ENCODE measurements at places on chromosomes 6 and 20. TPM values are rescaled to one million over a fixed set of nuclear protein-coding genes. Genes with fewer than 3 reads are reported as not detected.

GRCh38 chr6:100269189-100269588 lies 195.5 kb downstream of the SIM1 start:
- DNase-seq, result no peak

DNA sequence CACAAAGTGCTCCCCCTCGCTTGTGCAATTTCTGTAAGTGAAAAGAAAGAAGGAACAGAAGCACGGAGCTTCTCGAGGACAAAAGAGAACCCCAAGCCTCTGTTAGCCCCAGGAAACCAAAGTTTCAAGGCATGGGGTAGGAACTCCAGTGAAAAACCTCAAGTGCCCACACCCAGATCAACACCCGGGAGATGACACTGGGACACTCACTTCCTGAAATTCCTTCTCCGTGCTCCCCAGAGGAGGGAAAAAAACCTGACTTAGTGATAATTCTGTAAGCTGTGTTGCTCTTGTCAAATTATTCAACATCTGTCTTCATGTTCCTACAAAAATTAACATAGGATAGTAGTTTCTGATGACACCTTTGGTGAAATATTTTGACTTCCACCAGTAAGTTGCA lies 4.6 kb downstream of the MDGA1 start:
- no peak for DNase-seq

- DNase-seq, result no peak
Observed at GRCh38 chr6:2857580-2858337, 16.1 kb upstream of the SERPINB1 start.

DNA sequence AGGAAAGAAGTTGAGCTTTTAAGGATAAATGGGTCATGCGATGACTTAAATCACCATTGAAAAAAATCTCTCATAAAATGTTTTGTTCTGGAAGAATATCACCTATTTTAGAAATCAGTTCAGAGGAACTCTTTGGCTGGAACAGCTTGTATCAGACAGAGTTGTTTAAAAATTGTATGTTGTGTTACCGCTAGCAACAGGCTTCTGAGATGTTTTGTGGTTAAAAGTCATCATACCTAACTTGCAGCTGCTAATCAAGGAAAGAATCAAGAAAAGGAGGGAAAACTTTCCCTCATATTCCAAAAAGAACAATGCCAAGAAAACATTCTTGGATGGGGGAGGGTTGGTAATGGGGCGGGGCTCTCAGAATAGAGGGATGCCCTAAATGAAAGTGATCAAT lies 220.7 kb upstream of the CITED2 start:
- DNase-seq, result no peak

- no peak for DNase-seq
Observed at GRCh38 chr6:11341867-11342266, 109.4 kb upstream of the NEDD9 start.

The ALDH8A1 gene
- polyA plus RNA-seq, result 0.66 TPM

DNA sequence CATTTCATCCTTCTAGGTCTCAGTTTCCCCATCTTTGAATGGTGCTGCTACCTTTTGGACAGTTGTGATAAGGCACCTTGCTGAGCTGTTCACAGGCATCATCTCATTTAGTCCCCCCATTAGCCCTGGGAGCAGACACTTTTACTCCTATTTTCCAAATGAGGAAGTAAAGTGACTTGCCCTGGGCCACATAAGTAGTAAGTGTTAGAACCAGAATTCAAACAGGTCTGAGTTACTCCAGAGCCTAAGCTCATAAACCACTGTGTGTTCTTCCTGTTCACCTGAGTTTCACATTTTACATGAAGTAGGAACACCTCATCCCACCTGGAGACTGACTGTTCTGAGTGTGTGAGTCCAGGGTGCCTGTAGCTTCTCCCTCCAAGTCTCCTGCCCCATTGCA lies 43.5 kb upstream of the EPB41L1 start:
- DNase-seq, result no peak

The WFDC10A gene
- not detected for polyA plus RNA-seq

The DUSP15 gene
- not detected for polyA plus RNA-seq

GRCh38 chr20:9677100-9677623 lies 161.7 kb downstream of the PAK5 start:
- DNase-seq, result no peak

DNA sequence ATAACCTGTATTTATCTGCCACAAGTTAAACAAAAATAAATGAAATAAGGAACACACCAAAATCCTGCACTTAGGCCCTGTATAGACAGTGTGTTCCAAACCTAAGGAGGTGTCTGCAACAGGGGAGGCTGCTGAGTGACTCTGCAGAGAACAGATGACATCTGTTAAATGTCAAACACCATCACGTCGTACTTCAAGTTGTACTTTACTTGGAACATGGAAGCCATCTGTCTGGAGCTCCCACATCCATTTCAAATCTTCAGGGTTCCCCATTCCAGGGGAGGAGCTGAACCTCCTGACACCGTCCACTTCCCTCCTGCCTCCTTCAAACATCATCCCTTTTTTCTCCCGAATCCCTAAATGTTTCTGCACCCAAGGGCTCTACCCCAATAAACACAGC lies 1.8 kb upstream of the MAP7 start:
- no peak for DNase-seq

The MOXD1 gene
- 2.3 TPM for polyA plus RNA-seq

The RAB44 gene
- 0.03 TPM for polyA plus RNA-seq

GRCh38 chr6:8229915-8230756 lies 127.8 kb upstream of the EEF1E1 start:
- no peak for DNase-seq

DNA sequence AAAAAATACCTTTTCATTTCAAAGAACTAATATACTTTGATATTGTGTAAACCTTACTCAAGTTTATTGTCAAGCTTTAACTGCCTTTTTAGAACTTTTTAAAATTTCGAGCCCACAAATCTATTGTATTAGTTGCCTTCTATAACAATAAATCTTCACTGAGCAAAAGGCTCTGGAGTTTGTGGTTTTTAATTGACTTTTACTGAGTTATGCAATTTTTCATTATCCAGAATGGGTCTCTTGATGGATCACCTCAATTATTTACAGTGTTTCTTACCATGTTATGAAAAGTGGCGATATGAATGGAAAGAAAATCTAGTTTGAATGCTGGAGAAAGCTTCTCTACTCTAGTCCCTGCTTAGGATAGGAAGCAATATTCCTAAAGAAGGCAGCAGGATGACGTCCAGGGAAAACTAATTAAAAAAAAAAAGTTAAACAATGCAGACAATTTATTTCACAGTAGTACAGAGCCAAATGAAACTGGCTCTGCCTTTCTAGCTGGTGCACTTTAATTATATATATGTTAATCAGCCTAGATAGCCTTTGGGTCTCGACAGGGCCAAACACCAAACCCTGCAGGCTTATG lies 5.0 kb downstream of the ID4 start:
- DNase-seq, result no peak

GRCh38 chr6:116447496-116448011 lies 13.6 kb upstream of the CALHM6 start:
- no peak for DNase-seq

- DNase-seq, result no peak
Observed at GRCh38 chr6:159978291-159979135, 9.6 kb downstream of the IGF2R start.

DNA sequence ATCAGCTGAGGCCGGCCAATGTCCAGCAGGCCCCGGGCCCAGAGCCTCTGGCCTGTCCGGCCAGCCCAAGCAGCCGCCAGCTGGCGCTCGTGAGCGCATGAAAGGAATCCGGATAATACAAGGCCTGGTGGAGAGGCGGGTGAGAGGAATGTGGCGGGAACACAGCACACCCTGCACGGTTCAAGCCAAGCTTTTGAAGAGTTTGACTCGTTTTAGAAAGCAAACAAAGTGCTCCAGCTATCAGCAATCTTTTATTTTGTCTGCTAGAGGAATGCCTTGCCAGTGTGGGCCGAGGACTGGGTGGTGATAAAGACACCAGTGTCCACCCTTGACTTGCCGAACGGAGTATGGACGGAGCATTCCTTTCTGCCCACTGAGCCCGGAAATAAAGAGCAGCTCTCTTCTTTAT lies 9.3 kb upstream of the NEDD9 start:
- DNase-seq, result no peak

DNA sequence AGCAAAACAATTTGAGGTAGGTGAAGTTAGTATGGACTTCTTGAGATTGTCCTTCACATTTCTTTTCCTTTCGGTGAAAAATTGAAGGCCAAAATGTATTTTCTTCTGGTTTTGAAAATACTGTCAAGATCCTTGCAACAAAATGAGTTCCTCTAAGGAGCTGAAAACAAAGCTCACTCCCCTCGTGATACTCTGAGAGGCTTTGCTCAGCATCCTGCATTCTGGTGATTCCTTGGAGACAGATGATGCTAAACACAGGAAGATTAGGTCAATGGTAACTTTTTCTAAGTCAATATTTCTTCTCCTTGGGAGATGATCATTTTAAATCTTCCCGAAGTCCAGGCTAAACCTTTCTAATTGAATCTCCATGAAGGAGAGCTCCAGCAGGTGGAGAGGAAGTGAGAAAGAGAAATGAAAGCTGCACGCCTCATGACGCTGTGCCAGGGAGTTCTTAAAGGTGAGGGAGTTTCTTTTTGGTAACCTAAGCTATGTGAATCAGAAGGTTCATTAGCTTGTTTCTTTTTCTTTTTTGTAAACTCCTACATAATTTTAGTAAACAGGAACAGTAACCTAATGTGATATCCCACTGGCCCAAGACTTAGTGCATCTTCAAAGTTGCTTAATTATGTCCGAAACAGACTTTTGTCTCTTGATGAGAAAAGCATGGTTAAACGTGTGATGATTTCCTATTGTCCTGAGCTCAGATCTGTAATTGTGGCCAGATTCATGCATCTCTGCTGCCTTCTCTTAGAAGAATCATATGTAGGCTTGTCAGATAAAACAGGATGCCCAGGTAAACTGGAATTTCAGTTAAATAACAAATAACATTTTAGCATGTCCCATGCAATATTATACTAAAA lies 15.0 kb downstream of the ESR1 start:
- no peak for DNase-seq

The RNF39 gene
- polyA plus RNA-seq, result 4.4 TPM

DNA sequence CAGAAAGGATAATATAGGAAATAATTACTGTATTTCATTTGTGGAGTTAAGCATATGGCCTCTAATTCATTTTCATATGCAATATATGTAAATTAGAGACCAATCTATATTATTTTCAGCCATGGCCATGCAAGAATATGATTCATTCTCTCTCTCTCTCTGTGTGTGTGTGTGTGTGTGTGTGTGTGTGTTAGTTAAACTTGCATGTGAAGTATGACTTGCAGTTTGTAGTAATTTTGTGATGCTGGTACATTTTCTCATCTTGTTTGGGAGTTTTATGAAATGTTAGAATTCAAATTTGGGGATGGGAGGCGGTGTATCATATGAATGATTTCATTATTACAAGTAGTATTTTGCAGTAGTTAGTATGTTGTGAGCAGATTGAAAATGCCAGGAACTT lies 74.8 kb downstream of the JARID2 start:
- DNase-seq, result no peak

The HSF2 gene
- polyA plus RNA-seq, result 16.4 TPM

DNA sequence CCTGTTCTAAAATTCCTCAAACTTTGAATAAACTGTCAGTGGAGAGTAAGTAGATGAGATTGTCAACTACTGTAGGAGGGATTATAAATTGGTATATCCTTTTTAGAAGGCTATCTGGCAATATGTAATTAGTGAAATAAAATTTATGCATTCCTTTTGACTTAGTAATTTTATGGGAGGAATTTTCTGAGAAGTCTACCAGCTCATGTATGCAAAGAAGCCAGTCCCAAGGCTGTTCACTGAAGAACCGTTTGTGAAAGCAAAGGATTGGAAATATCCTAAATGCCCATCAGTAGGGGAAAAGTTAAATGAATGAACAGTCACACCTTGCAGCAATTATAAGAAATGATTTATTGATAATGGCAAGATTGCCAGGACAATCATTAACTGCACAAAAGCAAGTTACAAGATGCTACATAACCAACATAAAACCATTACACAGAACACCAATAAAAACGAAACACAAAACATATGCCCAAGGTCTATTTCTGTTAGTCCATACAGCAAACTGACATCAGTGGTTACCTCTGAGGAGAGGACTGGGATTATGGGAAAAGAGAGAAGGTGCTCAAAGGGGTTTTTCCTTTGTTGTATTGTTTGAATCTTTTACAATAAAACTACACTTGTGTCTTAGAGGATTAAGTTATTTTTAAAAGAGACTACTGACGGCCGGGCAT lies 4.6 kb upstream of the DSTN start:
- DNase-seq, result no peak

DNA sequence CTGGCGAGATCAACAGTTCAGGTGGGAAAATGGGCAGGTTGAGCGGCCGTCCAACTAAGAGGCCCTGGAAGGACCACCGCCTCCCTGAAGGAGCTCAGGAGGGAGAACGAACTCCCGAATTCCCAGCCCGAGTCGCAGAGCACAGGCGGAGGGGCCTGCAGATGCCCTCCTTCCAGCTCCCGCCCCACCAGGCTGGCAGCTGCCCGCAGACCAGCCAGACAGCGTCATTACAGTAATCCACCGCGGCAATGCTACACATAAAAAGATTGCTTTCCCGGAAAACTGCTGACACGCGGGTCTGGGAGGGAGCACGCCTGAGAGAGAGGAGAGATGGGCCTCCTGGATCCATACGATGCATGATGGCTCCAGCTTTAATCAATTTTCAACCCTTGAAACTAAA lies 30.5 kb upstream of the SLCO4A1 start:
- DNase-seq, result no peak

DNA sequence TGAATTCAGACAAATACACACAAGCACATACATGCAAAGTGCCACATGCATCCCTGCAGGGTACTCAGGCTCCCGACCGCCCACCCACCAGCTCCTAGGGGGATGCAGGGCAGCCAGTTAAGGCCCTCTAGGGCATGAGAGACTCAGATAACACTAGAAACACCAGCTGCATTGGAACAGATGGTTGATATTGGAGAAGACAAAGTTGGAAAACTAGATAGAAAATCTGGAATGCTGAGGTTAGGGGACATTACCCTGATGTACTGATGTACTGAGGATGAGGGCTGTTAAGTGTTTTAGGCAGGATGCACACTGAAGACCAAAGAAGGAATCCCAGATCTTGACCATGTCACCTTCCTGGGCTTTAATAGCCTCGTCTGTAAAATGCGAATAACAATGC lies 134.6 kb upstream of the ECI2 start:
- DNase-seq, result no peak

The PNPLA1 gene
- 0.32 TPM for polyA plus RNA-seq

DNA sequence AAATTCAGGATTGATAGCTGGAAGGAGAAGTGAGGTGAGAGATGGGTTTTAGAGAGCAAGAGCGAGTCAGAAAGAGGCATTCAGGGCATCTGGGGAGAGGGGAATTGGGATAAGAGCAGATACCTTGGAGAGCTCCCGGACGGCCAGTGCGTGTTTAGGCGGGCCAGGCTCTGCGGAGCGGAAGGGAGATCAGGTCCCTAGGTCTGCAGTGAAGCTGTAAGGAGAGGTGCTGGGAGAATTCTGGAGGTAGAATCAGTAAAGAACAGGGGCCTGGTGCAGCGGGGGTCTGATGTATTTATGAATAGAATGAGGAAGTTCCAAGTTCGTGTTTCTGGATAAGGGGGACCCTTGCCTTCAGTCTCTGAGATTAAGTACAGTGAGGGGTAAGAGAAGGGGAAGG lies 47.4 kb upstream of the FAM83D start:
- no peak for DNase-seq

GRCh38 chr6:80143419-80143937 lies 37.0 kb downstream of the BCKDHB start:
- no peak for DNase-seq

GRCh38 chr6:29617782-29618554 lies 15.0 kb downstream of the GABBR1 start:
- DNase-seq, result no peak

All from keratinocyte (primary cell).